ENCODE measurements at places on chromosomes 6 and 20. TPM values are rescaled to one million over a fixed set of nuclear protein-coding genes. Genes with fewer than 3 reads are reported as not detected.

GRCh38 chr20:59453759-59454560, 150.4 kb upstream of the PHACTR3 start:
- no peak overlapping the region for H3K4me3 ChIP-seq
- no peak overlapping the region for H3K27ac ChIP-seq
- H3K4me1 ChIP-seq, result peaks cover 12% of the 10 kb centered on the region
- DNase-seq, result no peak
- peaks cover 12% of the 10 kb centered on the region for H3K27me3 ChIP-seq
- no peaks in the 10 kb centered on the region for H3K36me3 ChIP-seq

GRCh38 chr20:38727607-38728190, 3.4 kb downstream of the SLC32A1 start:
- peak overlapping the region; percentile 74 for H3K4me3 ChIP-seq
- H3K27ac ChIP-seq, result no peak overlapping the region
- H3K4me1 ChIP-seq, result peaks cover 64% of the 10 kb centered on the region

DNA sequence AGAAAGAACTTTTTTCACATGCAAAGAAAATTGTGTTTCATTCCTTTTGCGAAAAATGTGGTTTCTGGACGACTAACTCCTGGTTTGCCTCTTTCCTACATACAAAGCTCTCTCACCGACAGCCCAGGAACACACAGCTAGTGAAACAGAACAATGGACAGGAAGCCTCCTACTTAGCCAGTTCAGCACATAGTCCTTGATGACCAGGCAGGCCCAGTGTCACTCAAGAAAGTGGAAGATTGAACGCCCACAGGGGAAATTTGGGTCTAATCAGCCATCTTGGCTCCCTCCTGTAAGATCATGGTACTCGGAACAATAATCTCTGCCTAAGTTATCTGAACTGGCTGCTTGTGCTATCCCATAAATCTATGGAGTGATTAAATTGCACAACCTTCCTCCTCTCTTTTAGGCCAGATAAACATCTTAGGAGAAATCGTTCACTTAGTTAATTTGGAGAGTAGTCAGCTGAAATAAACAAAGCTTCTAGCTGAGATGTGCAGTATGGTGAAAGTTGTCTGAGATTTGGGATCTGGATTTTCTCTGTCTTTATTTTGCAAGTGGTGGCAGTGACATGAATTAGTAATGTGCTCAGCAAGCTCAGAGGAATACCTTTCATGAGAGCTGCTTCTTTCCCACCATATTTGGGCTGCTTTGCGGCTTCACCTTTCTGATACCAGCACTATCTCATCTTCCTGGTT, 147.0 kb downstream of the MTFR2 start:
- H3K4me3 ChIP-seq, result no peak overlapping the region
- no peaks in the 10 kb centered on the region for H3K36me3 ChIP-seq
- H3K27me3 ChIP-seq, result peaks cover 95% of the 10 kb centered on the region
- no peak overlapping the region for H3K27ac ChIP-seq

- DNase-seq, result no peak
- no peaks in the 10 kb centered on the region for H3K36me3 ChIP-seq
- H3K4me1 ChIP-seq, result no peaks in the 10 kb centered on the region
- no peak overlapping the region for H3K27ac ChIP-seq
- H3K4me3 ChIP-seq, result no peak overlapping the region
Measured at GRCh38 chr6:166078294-166078693, 89.4 kb downstream of the TBXT start.

DNA sequence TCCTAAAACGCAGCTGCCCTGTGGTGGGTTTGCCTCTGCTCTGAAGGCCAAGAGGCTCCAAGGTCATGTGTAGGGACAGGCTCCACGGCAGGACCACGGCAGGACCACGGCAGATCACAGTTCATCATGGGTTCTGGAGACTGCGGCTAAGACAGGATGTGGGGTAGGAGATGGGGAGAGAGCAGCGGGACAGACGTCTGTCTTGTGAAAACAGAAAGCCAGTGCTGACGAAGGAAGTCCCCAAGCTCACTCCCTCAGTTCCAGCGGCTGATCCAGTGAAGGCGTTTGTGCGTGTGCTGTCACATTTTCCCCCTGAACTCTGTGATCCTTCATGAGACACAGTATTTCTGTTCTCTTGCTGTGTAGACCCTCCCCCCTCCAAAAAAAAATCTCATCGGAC, 67.9 kb upstream of the PTGIS start:
- H3K27ac ChIP-seq, result peak overlapping the region; percentile 58
- peaks cover 43% of the 10 kb centered on the region for H3K36me3 ChIP-seq
- H3K4me1 ChIP-seq, result peaks cover 43% of the 10 kb centered on the region
- no peak overlapping the region for H3K4me3 ChIP-seq

The SIGLEC1 gene
- total RNA-seq, result 0.04 TPM

The RAET1L gene
- not detected for total RNA-seq

DNA sequence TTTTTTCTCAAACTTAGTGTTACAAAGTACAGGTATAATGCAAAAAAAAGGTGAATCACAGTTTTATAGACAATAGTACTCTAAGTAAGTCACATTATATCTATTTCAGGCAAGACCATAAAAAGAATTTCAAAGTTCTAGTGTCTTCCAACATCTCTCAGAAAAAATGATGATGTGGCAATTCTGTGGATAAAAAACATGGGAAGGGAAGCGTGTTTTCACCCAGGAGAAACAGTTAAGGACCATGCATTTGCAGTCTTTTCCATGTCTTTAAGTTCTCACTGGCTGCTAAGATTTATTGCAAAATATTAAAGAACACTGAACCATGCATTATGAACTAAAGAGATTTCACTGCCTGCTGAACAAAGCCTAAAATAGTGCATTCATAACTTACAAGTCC, 1.8 kb downstream of the SSR1 start:
- peak overlapping the region; percentile 62 for H3K4me3 ChIP-seq
- peaks cover 12% of the 10 kb centered on the region for H3K4me1 ChIP-seq
- H3K27ac ChIP-seq, result peak overlapping the region; percentile 15
- no peaks in the 10 kb centered on the region for H3K27me3 ChIP-seq
- no peak for DNase-seq

The STX11 gene
- total RNA-seq, result 0.30 TPM

DNA sequence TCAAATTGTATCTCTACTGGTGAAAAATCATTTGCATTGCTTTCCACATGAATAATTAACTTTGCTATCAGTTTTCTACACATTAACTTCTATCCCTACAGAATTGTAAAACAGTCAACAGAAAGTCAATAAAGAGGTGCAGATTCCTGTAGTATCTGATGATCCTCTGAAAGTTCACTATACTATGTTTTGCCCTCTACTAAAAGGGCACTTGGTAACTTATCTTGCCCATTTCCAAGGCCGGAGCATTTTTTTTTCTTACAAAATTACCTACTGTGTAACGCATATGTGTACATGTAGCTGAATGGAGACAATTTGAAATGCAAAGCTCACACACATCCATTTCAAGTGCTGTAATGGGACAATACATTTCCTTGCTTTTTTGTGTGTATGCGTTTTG, 9.6 kb upstream of the SPTLC3 start:
- H3K4me1 ChIP-seq, result peaks cover 13% of the 10 kb centered on the region
- no peaks in the 10 kb centered on the region for H3K36me3 ChIP-seq
- H3K4me3 ChIP-seq, result no peak overlapping the region
- H3K27me3 ChIP-seq, result no peaks in the 10 kb centered on the region

DNA sequence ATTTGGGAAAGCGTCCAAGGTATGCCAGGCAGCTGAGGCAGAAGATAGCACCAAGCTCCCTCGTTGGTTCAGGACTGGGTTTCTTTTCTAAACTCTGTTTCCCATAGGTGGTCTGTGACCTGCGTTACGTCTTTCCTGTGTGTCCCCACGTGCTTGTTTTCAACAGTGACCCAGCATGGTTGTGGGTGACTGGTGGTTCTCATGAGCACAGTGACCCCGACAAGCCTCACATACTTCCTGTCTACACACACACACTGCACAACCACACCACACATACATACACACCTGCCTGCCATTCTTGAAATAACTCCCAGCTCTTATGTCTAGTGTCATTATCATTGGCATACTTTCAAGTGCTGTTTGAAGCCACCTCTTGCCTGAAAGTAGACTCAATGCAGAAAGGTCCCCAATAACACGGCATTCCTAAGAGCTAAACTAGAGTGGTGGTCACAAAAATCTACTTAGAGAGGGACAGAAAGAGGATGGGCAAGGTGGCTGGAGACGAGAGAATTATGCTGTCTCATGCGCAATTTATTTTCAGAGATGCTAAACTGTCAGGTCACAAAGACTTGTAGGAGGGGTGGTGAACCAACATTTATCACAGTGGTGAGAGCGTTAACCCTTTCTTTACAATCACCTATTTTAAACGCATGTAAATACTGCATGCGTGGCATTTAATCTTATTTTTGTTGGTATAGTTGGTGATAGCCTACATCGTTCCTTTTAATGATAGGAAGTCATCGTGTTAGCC, 66.7 kb downstream of the GCNT2 start:
- DNase-seq, result no peak
- H3K27me3 ChIP-seq, result no peaks in the 10 kb centered on the region
- H3K36me3 ChIP-seq, result peaks cover 6% of the 10 kb centered on the region

The GPX5 gene
- total RNA-seq, result not detected

The LSM14B gene
- 73.5 TPM for total RNA-seq

- peaks cover 14% of the 10 kb centered on the region for H3K4me1 ChIP-seq
- H3K36me3 ChIP-seq, result no peaks in the 10 kb centered on the region
- H3K4me3 ChIP-seq, result no peak overlapping the region
- H3K27ac ChIP-seq, result no peak overlapping the region
Measured at GRCh38 chr6:16199804-16200203, 38.6 kb upstream of the GMPR start.

The CGA gene
- not detected for total RNA-seq

DNA sequence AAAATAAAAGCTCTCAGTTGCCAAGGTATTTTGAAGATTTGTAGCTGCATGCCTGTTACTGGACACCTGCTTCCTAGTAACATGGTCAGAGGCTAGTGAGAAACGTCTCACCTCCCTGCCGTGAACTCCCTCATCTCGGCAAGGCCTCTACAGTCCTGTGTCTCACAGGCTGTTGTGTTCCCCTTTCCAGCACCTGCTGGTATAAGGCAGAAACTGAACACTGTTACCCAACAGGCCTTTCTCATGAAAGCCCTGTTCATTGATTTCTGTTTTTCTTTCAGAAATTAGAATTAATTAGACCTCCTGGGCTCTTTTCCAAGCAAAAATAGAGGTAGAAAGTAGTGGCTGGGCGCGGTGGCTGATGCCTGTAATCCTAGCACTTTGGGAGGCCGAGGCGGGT, 17.6 kb upstream of the SRSF3 start:
- peaks cover 3% of the 10 kb centered on the region for H3K4me1 ChIP-seq
- no peak overlapping the region for H3K27ac ChIP-seq
- H3K27me3 ChIP-seq, result no peaks in the 10 kb centered on the region

GRCh38 chr20:35772563-35773058, 796 bp downstream of the PHF20 start:
- peaks cover 53% of the 10 kb centered on the region for H3K4me1 ChIP-seq
- peaks cover 20% of the 10 kb centered on the region for H3K27me3 ChIP-seq
- H3K36me3 ChIP-seq, result peaks cover 8% of the 10 kb centered on the region
- H3K4me3 ChIP-seq, result peak overlapping the region; percentile 91

DNA sequence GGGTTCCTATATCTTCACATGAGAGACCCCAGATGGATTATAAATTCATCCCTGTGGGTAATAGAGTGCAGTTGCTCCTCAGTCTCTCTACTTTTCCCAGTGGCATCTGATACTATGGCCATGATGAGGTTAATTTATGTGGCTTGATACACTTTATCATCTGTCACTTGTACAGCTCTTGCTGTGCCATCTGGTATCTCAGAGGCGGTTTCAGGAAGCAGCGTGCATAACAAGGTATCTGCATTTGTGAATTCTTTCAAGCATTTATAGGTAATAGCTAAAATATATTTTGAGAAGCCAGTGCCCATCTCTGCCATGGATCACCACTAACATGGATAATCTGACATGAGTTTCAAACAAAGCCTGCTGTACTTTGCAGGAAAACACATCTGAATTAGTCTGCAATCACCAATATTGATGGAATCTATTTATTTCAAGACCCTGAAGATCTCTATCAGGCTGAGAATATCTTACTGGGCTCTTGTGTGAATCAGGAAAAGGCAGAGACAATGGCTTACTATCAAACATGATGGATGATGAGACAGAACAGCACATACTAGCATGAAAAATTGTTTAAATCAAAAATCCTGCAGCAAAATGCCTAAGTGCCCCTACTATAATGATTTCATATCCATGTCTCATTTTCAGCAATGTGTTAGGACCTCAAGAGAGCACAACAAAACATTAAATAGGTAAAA, 548.7 kb upstream of the MAP3K7 start:
- no peaks in the 10 kb centered on the region for H3K4me1 ChIP-seq
- no peak overlapping the region for H3K27ac ChIP-seq
- H3K27me3 ChIP-seq, result no peaks in the 10 kb centered on the region
- H3K4me3 ChIP-seq, result no peak overlapping the region

The SLC12A5 gene
- total RNA-seq, result 6.6 TPM

- H3K27me3 ChIP-seq, result peaks cover 4% of the 10 kb centered on the region
- no peak for DNase-seq
- no peak overlapping the region for H3K4me3 ChIP-seq
- no peaks in the 10 kb centered on the region for H3K36me3 ChIP-seq
Measured at GRCh38 chr6:31615748-31616147, 714 bp downstream of the AIF1 start.

DNA sequence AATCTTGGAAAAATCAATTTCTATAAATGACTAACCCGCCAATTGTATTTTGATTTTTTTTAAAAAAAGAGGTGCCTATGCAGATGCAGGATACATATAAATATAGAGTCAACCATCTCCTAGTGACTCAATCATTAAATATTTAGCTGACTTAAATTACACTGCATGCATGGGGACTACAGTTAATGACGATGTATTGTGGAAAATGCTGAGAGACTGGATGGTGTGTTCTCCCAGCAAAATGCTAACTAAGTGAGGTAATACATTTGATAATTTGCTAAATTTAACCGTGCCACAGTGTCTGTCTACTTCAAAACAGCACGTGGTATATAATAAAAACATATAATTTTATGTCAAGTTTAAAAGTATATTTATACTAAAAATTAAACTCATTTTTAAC, 341.6 kb downstream of the PRKN start:
- no peak for DNase-seq
- H3K4me1 ChIP-seq, result no peaks in the 10 kb centered on the region
- no peak overlapping the region for H3K4me3 ChIP-seq
- no peaks in the 10 kb centered on the region for H3K36me3 ChIP-seq
- H3K27ac ChIP-seq, result no peak overlapping the region

DNA sequence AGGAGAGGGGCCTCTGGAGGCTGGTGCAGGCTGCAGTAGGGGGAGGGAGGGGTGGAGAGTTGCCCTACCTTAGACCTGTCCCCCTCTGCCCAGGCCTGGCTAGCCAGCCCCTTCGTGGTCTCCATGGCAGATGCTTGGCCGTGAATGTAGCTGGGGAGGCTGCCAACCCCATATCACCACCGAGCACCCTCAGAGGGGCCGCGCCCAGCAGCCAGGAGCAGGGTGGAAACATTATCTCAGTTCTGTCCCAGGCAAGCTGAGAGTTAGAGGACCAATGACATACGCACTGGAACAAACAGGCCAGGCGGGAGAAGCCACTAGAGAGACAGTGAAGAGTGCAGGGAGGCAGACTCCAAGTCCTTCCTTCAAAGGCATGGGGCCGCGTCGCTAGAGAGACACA, 66.5 kb downstream of the LRFN2 start:
- no peaks in the 10 kb centered on the region for H3K27me3 ChIP-seq
- H3K4me1 ChIP-seq, result peaks cover 45% of the 10 kb centered on the region
- H3K27ac ChIP-seq, result no peak overlapping the region
- DNase-seq, result no peak

All from WTC11 (cell line).